Mesangial cell (primary cell): ENCODE measurements at places on chromosomes 2 and 18. TPM values are rescaled to one million over a fixed set of nuclear protein-coding genes. Genes with fewer than 3 reads are reported as not detected.

Gene PDE11A
- total RNA-seq = 0.51 and 0.81 TPM in 2 replicates

Gene RUFY4
- not detected in 2 replicates for total RNA-seq

Gene VAPA
- total RNA-seq = 87.1 and 103 TPM in 2 replicates

Gene DSG4
- total RNA-seq = under 0.01 TPM in 1 of 2 replicates, not detected in the other
